ENCODE measurements at places on chromosomes 16 and 17.

DNA sequence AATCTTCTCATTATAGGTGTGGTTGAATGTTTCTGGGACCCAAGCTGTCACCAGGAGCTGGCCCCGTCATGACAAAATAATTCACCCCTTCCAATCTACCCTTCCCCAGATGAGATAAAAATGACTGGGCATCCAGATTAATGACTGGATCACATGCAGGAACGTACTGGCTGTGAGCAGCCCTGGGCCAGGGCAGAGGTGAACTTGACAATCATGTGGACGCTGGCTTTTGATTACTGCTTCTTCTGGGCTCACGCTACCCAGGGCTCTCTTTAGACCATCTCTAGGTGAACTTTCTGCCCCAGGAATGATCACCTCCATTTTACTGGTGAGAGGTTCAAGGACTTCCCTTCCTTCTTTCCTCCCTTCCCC lies 18.3 kb downstream of the CBX4 start:
- no peak for DNase-seq

- no peak for DNase-seq
These were observed 208.5 kb downstream of the WWOX start for GRCh38 chr16:78307824-78308528.

DNA sequence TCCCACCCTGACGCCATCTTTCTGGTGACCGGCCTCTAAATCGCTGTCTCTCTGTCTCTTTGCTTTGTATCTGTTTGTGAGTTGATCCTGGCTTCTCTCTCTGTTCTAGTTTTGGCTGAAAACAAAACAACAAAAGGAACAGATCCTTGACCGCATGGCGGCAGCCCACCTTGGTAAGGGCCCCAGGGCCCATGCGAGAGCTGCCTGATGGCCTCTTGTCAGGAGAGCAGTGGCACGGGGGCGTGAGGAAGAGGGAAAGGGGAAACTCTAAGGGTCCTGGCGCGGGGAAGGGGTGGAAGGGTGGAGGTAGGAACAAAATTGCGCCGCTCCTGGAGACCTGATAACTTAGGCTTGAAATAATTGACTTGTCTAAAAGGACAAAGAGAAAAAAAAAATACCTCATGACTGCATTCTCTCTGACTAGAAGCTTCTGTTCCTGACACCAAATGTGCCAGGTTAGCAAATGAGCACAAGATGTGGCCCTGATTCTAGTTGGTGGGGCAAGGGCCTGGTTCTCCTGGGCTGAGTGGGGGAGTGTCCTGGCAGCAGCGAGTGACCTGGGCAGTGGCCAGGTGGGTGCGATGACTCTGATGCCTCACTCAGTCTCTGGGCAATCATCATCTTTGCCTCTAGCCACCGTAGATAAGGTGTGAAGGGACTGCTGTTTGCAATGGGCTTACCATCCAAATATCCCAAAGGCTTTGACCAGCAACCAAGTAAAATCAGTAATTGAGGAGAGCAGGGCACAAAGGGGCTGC lies 66.0 kb downstream of the YPEL2 start:
- DNase-seq = no peak

DNA sequence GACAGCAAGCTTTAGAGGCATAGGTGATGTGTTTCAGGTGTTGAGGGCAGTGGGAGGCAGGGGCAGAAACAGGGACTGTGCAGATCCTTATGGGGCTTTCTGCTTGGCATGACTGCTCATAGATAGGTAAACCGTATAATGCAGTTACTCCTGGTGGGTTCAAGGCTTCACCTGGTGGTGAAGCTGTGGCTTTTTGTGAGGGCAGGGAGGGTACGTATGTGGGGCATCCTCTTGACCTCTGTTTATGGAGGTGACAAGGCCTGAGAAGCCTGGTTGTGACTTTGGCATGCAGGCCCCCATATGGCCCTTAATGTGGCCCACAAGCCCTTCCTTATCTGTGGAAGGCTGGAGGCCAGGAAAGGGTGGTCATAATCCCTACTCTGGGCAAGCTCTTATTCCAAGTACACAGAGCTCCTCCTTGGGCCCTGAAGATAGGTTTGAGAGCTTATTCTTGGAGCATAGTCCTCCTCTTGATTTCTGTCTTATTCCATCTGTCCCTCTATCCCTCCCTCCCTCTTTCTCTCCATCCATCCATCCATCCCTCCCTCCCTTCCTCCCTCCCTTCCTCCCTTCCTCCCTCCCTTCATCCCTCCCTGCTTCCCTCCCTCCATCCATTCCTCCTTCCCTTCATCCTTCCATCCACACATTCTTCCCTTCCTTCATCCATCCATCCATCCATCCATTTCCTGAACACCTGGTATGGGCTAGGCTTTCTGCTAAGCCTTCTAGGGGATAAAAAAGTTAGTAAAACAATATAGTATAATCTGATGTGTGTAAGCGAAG lies 1.3 kb upstream of the CCL16 start:
- no peak for DNase-seq

GRCh38 chr16:89123001-89123830 lies 29.6 kb downstream of the ACSF3 start:
- peak; percentile 59 for DNase-seq

GRCh38 chr16:17450291-17450690 lies 20.5 kb downstream of the XYLT1 start:
- DNase-seq = no peak

- no peak for DNase-seq
These were observed 13.4 kb downstream of the ITGAL start for GRCh38 chr16:30485818-30486436.
